Activated naive CD8-positive, alpha-beta T cell treated with anti-CD3 and anti-CD28 coated beads for 36 hours (primary cell): ENCODE measurements at places on chromosomes 12 and 14. TPM values are rescaled to one million over a fixed set of nuclear protein-coding genes. Genes with fewer than 3 reads are reported as not detected.

DNA sequence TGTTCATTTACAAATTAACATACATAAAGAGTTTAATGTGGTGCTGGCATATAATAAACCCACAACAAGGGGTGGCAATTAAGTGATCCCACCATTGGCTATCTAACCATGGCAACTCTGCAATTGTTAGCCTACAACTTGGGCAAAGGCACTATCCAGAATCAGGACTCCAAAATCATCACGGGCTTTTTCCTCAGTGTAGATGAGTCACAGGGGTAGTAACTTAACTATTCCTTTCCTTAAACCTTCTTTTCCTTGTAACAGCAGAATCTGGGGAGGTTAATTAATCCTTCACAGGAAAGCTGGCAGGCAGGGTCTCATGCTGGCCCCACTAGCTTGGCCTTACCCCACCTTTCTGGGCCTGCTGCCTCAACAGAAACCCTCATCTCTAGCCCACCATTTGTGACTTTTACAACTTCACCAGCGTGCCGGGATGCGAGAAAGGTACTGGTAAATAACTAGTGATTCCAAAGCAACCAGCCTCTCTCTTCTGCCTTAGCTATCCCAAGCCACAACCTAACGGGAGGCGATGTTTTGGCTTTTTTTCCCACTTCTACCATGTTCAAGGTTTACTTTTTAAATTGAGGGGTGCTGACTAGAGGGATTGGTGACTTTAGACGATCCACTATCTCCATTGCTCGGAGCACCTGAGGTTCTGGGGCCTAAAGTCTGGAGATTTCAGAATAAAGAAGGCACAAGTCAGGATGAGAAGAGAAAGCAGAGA is 744 bp downstream of the ATP5MC2 start:
- no peak for DNase-seq

DNA sequence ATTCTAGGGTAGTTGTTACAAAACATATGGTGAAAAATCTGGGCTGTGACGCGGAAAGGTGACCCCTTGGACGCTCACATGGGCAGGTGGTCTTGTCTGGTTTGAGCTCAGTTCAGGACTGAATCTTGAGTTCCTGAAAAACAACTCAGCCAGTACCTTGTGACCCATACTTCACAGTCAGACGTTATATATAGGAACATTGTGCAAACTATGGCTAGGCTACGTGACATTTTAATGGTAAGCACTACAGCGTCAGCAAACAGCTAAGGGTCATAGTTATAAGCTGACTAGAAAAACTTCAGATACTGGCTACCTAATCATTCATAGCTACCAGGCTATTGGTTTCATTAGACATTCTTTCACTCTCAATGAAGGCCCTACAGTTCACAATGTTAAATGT is 14.8 kb upstream of the EDDM3A start:
- DNase-seq: no peak

DNA sequence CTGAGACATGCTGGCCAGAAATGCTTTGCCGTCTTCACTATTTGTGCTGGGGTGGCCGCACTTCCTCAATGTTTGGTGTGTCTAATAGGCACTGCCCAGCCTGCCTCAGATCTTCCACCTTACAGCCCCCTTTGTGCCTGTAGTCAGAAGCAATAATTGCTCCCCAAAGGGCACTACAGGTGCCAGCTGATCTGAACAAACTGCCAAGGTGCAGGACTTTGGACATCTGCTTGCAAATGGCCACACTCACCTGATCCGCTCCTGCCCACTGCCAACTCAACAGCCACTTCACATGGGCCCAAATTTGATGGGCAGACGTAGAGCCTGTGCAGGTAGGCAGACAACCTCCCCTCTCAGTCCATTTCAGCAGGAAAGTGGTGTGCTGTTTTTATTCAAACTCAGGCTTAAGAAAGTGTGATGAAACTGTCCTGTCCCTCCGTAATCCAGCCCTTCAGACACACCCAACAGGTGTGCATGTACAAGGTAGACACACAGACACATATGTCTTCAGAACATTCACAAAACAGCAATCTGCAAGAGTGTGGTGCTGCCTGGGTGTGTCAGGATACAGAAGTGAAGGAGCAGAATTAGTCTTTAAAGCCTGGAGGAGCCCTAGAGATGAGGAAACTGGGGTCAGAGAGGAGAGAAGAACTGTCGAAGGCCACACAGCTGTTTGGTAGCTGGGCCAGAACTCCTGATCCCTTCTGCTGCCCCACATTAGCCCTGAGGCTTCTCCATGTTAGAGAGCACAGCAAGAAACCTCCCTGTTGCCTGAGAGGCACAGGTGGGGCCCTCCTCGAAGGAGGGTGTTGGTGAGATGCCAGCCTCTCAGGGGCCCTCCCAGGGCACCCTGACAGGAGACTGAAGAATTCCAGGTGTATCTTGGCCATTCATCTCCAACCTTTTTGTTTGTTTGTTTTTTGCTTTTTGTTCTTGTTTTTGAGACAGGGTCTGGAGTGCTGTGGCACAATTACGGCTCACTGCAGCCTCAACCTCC is 4.4 kb upstream of the KRT75 start:
- no peak for DNase-seq

DNA sequence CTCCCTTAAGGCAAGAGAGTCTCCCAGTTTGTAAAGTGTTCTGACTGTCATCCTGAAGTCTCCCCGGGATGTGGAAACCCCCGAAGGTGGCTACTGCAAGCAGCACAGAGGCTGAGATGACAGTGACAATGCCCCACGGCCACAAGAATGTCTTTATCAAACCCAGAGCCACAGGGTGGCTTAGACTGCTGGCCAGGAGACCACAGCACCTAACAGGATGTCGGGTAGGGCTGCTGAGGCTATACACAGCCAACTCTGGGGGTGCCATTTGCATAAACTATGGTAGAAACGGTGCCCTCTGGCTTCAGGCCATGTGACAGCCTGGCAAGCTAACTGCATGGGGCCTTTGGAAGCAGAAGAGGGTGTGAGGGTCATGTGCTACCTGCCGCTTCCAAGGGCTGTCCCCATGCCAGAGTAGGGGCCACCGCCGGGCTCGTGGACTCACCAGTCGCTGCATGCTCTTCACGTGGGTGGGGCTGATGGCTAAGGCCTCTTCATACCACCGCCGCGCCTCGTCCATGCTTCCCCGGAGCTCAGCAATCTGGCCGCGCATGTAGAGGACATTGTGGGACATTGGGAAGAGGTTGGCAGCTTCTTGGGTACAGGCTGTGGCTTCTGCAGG is 180.9 kb downstream of the CALM1 start:
- DNase-seq: no peak

DNA sequence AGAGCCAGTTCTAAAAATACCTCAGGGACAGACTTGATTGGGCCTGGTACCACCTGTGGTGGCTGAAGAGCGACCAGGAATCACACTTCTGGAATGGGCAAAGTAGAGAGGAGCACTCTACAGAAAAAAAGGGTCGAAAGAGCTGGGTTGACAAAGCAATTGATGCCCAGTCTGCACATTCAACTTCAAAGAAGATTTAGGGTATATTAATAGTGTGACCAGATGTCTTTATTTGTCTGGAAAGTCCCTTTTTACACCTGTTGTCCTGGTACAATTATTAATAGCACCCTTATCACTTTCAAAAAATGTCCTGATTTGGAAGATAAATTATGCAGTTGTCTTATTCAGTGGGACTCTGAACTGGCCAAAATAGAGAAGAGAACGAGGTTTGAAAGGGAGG is 137.5 kb downstream of the DYRK2 start:
- DNase-seq: no peak

DNA sequence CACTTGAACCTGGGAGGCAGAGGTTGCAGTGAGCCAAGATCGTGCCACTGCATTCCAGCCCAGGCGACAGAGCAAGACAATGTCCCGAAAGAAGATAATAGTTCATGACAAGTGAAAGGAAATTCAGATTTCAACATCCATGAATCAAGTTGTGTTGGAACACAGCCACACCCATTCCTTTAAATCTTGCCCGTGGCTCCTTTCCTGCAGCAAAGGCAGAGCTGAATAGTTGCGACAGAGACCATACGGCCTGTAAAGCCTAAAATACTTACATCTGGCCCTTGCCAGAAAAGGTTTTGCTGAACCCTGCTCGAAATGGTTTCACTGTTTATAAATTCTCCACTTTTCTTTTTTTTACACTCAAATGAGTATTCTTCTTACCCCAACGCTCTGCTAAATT is 17.7 kb upstream of the ITPK1 start:
- no peak for DNase-seq

GRCh38 chr14:91143862-91144261 is 30.0 kb downstream of the DGLUCY start:
- DNase-seq: no peak

GRCh38 chr12:58922849-58923248 is 2.5 kb upstream of the LRIG3 start:
- no peak for DNase-seq

DNA sequence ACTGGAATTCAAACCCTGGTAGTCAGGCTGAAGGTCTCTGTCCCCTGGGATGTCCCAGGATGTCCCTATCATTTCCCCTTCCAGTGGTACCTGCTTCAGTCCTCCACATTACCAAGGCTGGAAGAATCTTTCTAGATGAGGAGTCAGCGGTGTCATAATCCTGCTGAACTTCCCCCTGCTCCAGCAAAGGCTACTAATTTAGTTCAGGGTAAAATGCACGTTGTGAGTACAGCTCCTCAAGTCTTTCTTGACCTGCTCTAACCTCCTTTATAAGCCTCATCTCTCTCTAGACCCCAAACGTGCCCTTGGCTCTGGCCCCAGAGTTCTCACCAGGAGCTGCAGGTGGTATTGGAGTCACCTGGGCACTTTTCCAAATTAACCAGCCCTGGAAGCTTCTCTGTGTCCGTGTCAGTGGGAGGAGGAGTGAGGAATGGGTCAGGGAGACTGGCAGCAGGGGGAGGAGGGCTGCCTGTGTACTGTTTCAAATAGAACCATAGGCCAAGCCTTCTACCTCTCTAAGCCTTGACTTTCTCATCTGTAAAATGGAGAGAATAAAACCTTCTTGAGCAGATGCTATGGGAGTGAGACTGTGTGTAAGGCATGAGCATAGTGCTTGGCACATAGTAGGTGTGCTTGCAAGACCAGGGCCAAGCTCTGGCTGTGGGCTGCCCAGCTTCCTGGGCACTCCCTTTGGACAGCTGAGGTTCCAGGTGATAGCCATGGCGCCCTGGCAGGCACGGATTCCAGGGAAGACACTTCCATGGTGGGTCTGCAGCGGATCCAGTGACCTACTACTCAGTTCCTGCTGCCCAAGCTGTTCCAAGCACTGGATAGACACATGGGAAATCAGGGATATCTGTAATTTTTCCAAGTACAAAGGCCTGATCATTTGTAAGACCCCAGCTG is 24.5 kb downstream of the ASB2 start:
- no peak for DNase-seq

GRCh38 chr14:95577067-95577800 is 42.4 kb downstream of the GLRX5 start:
- no peak for DNase-seq

- no peak for DNase-seq
These were observed 646 bp upstream of the DNAJC22 start for GRCh38 chr12:49345825-49346658.

DNA sequence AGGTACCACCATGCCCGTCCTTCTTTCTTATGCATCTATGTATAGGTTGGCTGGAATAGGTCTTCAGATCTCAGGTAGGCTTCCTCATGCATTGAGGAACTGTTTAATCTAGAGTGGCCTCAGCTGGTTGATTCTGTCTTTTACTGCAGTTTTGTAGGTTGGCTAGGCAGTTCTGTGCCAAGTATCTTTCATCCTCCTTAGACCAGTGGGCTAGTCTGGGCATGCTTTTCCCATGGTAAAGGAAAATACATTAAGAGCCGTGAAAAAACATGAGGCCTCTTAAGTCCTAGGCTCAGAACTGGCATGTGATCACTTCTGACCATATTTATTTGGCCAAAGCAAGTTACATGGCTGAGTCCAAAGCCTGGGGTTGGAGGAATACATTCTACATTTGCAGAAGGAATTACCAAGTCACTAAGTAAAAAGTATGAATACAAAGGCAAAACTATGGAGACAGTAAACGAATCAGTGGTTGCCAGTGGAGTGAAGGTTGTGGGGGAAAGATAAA is 137.3 kb downstream of the WIF1 start:
- no peak for DNase-seq

GRCh38 chr14:59308673-59309072 is 120.2 kb downstream of the DAAM1 start:
- DNase-seq: no peak

DNA sequence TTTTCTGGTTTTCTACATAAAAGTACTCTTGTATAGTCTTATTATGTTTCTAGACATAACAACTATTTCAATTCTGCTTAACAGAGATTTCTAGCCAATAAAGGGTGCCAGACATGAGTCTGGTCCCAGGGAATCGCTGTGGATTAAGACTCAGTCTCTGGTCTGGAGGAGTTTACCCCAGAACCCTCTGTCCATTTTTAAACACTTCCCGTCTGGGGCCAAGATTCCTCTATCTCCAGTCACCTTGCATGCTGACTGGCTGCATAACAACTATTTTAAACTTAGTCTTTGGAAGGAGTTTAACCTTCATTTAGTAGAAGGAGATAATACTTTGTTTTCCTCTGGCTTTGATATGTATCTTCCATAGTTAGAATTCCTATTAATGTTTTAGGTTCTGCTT is 163.1 kb upstream of the IFNG-AS1 start:
- DNase-seq: no peak

DNA sequence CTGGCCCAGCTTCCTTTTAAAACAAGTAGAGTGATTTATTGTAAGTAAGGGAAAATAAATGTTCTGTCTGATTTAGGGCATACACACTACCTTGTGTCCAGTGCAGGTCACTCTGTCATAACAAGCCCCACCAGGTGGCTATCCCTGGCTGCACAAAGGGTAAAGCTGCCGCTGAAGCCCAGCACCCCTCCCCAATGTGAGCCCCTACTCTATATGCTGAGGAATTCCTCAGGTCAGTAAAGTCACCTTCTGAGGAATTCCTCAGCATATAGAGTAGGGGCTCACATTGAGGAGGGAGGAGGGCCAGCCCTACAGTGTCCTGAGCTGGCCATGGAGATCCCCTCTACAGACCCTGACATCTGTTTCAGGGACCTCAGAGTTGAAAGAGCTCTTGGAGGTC is 67.2 kb downstream of the TBC1D30 start:
- DNase-seq: no peak

- no peak for DNase-seq
These were observed 66.7 kb upstream of the FRMD6 start for GRCh38 chr14:51585055-51585454.

- DNase-seq: no peak
These were observed 154.6 kb upstream of the MYL2 start for GRCh38 chr12:111074965-111075364.

Gene KRT72
- total RNA-seq: 0.12 TPM

Gene IAPP
- not detected for total RNA-seq

Gene KLRG1
- total RNA-seq: 2.2 TPM

Gene TNFAIP2
- 0.10 TPM for total RNA-seq

Gene E2F7
- total RNA-seq: 6.3 TPM

Gene TESPA1
- total RNA-seq: 95.9 TPM

Gene TMED8
- total RNA-seq: 26.0 TPM

Gene SHMT2
- 532 TPM for total RNA-seq

Gene IRAK3
- 0.33 TPM for total RNA-seq

Gene DIO3
- total RNA-seq: not detected
